ENCODE measurements at places on chromosomes 12 and 14.

GRCh38 chr12:59858508-59859170 is 262.8 kb downstream of the SLC16A7 start:
- no peak for DNase-seq

DNA sequence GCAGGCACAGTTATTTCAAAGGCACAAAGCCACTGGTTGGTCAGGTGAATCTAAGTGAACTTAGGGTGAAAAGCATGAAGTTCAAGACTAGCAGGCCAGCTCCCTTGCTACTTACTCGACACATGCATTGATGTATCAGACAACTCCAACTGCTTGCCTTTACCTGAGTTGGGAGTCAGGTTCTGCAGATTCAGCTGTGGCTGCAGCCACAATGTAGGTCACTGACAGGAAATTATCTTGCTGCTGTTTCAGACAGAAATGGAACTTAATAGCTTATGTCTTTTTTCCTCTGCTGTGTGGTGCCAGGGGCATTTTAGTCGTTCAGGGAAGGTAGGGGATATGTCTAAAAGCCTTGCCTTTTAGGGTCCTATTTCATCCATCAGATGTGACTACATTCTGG is 125.6 kb upstream of the RPH3A start:
- no peak for DNase-seq

- DNase-seq: no peak
Measured at GRCh38 chr12:64390275-64390851, at the start of gene C12orf56. C12orf56 (minus strand) TSS chr12:64390758; CDS start chr12:64390565, 193 bp downstream.

DNA sequence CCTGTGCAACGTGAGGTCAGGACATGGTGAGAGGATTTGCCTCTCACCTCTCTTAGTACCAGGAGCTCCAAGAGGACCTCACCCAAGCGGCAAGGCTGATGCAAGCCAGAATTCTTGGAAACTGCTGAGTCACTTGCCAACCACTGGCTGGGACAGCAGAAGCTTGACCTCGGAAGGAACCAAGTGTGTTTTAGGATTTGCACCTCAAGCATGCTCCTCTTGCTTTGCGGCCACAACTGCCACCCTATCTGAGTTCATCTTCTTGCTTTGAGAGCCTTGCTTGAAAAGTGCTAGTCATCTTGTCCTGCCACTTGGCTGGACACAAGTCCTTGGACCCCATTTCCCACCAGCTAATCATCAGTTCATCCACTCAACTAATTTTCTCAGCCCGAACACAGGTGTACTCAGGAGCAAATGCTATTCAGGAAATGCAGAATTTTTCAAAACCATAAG is 195.8 kb downstream of the SLC25A21 start:
- DNase-seq: no peak

DNA sequence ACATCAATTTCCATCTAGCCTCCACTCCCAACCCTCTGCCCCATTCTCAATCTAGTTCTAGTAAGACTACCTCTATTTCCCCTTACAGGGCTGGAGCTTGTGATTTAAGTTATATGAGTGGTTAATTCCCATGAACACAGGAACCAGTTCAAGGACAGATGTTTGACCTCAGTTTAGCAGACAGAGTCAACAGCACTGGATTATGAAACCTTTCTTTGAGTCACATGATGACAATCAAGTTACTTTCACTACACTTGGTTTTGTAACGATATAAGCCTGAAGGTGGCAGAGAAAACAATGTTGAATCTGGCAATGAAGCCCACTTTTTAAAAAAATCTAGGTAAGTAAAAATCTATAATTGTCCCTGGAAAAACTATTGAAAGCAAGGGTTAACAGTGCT is 1646.2 kb upstream of the FLRT2 start:
- no peak for DNase-seq

- DNase-seq: no peak
Measured at GRCh38 chr12:75971253-75971652, 60.3 kb downstream of the PHLDA1 start.

DNA sequence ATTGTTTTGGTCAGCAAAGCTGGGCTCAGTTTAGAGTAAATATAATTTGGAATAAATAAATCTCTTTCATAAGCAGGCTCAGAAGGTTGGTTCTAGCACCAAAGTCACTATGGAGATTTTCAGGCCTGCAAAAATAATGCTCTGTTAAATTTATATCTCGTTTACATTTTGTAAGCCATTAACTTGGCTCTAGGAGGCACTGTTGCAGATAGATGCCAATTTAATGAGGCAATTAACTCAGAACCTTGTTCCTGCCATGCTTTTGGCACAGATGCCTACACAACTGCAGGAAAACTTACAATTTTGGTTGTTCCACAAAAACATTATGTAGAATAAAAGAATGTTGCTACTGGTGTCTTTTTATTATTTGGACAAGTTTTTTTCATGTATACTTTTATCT is 428.1 kb downstream of the FLRT2 start:
- DNase-seq: no peak

- no peak for DNase-seq
Measured at GRCh38 chr12:13536219-13536910, 339.8 kb downstream of the EMP1 start.

DNA sequence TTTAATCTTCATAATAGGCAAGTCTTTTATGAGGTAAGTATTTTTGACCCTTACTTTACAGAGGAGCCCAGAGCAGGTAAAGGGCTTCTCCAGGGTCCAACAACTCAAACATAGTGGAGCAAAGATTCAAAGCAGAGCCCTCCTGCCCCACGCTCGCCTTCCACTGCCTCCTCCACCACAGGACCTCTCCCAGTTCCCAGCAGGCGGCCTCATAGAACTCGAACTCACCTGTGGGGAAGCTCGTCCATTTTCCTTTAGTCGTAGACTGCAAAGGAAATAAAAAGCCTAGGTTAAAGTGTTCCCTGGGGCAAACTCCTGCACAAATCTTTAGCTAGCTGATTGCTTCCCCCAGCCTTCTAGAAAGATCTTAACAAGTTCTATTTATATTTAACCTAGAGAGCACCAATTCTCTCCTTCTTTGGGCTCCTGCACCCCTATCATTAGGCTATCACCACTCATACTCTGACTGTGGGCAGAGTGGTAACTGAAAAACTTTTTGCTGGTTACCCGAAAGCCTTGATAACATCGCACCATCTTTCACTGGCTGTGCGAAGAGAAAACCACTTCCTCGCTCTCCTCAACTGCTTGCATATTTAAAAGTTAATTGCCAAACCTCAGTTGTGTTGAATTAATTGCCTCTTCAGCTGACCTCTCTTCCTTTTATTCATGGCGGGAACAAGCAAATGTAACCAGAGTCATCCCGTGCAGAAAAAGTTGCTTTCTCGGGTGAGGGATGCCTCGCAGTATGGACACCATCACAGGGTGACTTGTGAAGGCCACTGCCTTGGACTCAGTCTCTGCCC is 299.6 kb downstream of the DPF3 start:
- no peak for DNase-seq
